ENCODE measurements at places on chromosomes 1 and 21.

- no peak for DNase-seq
These were observed 66.1 kb downstream of the EPS15 start for GRCh38 chr1:51453010-51453409.

GRCh38 chr1:15064217-15064929, 89.2 kb upstream of the TMEM51 start:
- no peak for DNase-seq

GRCh38 chr1:203031467-203031866, 5.2 kb downstream of the PPFIA4 start:
- no peak for DNase-seq

GRCh38 chr1:84969489-84970250, 27.2 kb downstream of the MCOLN2 start:
- DNase-seq, result no peak

- DNase-seq, result no peak
These were observed 156.3 kb downstream of the PAPPA2 start for GRCh38 chr1:176619261-176619660.

DNA sequence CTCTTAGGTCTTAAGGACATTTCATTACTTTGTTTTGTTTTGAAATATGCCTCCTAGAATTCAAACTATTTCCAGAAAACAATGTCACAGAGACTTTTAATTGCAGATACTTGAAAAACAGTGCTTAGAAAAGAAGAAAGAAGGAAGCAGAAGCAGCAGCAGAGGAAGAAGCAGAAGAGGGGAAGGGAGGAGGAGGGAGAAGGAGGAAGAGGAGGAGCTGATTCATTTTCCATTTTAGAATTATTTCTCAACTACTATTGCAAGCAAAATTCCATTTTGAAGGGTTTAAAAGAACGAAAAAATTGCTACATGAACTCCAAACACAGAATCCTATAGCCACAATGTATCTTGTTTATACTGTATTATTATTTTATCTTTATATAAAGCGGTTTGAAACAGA, 13.9 kb downstream of the RC3H1 start:
- DNase-seq, result no peak

DNA sequence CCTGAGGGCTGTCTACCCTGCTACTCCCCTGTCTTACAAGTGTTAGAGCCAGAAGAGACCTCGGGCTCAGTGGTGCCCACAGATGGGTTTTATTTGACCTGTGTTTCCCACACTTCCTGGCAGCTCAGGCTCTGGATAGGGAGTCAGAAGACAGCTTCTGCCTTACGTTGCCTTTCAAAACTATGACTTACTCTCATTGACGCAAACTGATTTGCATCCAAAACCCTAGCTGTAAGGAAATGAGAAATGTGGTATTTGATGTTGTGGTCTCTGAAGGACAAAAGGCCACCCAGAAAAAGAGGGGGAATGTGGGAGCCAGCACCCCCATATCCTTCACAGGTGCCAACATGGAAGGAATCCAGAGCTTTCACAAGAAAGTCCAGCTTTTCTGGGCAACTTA, 180.2 kb downstream of the ATG4C start:
- DNase-seq, result no peak

- DNase-seq, result no peak
These were observed at the start of gene UMODL1 for GRCh38 chr21:42071146-42071737. TSS of gene UMODL1 (plus strand) at chr21:42071317. CDS start at chr21:42071317, 0 bp downstream.

- no peak for DNase-seq
These were observed 48.6 kb downstream of the ITSN1 start for GRCh38 chr21:33690874-33691273.

DNA sequence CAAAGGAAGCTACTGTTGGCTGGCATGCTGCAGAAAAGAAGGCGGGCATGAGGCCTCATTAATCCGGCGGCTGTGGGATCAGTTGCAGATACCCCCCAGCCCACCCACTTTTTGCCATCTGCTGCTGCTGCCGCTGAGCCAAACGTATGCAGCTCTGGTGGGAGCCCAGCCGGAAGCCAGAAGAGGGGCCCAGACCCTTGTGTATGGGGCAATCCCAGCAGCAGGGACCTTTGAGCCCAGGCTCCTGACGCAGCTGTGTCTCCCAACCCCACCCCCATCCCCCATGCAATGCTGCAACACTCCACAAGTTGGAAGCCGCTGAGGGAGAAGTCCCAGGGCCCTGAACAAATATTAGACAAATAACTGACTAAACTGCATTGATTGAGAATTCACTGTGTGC, 106.0 kb downstream of the ELAVL4 start:
- DNase-seq, result no peak

- DNase-seq, result no peak
These were observed 39.2 kb downstream of the MX1 start for GRCh38 chr21:41465176-41465781.

- no peak for DNase-seq
These were observed 1.5 kb downstream of the TMEM201 start for GRCh38 chr1:9590201-9590600.

GRCh38 chr21:41407541-41408460, 18.2 kb upstream of the MX1 start:
- DNase-seq, result no peak

DNA sequence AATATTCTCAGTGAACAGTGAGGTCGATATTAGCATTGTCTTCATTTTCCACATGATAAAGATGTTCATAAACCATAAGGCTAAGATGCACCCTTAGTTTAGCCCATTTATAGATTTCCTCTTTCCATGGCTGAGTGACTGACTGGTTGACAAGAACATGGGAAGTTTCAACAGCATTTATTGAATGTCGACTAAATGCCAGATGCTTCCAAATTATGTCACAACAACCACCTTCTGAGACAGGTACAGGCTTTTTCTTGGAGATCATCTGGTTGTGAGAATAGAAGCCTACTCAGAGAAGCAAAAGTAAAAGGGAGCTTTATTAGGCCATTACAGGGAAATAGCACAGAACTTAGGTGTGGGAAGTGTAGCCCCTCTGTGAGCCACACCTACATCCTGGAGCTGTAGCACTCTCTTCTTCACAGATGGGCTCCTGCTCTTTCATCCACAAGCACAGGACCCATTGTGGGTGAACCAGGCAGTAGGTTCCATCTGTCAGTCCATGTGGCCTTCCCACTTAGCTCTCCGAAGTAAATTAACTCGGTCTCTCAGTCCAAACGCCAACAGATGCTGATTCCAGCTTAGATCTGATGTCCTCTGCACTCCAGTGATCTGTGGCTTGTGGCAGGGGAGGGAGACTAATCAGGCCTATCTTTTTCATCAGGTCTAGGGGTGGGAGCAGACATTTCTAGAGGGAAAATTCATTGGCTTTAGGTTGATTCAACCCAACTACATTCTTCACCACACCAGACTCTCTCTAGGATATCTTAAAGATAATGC, 14.3 kb downstream of the ATP2B4 start:
- DNase-seq, result no peak

DNA sequence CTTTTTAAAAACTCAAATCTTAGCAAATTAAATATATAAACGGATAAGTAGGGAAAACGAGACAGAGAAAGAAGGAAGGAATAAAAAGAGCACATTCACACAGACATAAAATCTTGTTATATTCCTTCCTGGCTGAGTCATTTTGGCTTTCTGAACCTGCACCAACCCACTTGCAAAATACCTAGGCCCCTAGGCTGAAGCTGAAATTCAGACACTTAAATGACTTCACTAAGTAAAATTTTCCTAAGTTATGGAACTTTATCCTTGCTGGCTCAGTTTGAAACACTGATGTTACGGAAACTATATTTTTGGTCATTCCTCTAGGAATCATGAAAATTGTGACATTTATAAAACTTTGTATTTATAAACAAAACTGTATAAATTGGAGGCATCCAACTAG, 462.8 kb upstream of the NFIA start:
- no peak for DNase-seq

- DNase-seq, result no peak
These were observed 15.4 kb downstream of the KAZN start for GRCh38 chr1:14613926-14614325.
